Naive thymus-derived CD8-positive, alpha-beta T cell (primary cell): ENCODE measurements at places on chromosomes 2 and 18.
A peak's percentile ranks its signal among the peaks of the same experiment; 100 is the strongest.

GRCh38 chr2:19496646-19497045 is 138.2 kb upstream of the OSR1 start:
- no peak for DNase-seq

DNA sequence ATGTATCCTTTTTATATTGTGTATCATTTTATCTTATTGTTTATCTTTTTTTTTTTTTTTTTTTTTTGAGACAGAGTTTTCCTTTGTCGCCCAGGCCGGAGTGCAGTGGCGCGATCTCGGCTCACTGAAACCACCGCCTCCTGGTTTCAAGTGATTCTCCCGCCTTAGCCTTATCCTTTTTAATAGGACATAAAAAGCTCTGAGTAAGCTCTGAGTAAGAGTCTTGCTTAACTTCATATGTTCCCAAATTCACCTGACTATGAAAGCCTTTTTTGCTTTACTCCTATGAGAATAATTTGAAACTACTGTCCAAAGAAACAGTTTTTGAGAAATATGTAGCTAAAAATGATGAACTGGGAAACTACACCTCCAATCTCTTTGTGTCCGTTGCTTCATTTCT is 525.5 kb downstream of the IRS1 start:
- no peak for DNase-seq

DNA sequence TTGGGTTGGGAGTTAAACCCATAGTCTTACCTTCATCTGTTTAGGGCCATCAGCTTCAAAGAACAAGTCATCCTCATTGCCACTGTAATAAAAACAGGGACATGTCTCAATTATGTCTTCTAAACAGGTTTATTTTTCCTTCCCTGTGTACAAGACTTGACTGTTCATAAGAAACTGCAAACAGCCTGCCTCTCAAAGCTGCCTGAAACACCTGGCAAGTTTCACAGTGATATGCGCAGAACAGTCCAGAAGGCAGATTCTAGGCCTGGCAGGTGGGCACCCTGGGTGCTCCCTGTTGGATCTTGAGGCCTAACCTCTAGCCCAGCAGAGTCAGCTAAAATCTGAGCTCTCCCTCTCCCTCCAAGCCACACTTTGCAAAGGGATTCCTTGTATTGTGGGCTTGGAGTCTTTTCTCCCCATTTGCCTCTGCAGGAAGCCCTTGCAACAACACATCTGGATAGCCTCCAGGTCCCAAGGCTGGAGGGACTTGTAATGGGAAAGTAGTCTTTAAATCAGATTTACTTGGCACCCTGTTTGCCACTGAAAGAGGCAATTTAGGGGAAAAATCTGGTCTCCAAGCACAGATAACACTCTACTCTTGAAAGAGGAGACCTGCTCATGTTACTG is 930 bp downstream of the IL1B start:
- no peak for DNase-seq

DNA sequence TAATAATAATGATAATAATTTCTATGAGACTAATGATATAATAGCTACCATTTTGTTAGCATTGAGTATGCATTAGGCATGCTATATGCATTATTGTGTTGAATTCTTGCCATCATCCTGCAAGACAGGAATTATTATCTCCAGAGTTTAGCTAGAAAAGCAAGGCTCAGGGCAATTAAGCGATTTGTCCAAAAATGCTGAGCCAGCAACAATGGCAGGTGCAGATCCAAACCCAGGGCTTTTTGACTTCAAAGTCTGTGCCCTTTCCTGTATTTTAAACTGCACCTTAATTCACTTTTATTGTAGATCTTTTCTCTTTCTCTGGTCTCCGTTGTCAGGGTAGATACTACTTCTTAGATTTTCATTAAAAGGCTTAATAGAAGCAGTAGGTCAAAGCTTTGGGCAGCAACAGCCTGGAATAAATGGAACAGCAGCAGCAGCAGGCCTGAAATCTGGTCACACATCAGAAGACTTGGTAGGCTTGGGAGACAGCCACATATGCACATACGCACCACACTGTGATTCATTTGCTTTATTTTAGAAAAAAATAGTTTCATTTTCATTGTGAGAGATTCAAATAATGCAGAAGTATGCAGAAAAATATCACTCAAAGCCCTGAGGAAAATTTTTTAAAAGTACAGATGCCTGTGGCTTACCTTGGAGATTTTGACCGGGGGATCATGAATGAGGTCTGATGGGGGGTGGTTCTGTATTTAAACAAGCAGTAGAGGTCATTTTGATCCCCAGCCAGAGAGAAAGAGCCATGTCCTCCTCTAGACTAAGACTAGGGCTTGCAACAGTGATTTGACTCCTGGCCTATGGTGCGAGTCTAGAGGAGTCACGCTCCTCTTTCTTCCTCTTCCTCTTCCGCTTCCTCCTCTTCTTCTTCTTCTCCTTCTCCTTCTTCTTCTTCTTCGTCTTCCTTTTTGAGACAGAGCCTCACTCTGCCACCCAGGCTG is 455.7 kb downstream of the TSN start:
- no peak for DNase-seq

GRCh38 chr2:231922311-231923009 is 3.7 kb downstream of the NPPC start:
- DNase-seq = no peak

DNA sequence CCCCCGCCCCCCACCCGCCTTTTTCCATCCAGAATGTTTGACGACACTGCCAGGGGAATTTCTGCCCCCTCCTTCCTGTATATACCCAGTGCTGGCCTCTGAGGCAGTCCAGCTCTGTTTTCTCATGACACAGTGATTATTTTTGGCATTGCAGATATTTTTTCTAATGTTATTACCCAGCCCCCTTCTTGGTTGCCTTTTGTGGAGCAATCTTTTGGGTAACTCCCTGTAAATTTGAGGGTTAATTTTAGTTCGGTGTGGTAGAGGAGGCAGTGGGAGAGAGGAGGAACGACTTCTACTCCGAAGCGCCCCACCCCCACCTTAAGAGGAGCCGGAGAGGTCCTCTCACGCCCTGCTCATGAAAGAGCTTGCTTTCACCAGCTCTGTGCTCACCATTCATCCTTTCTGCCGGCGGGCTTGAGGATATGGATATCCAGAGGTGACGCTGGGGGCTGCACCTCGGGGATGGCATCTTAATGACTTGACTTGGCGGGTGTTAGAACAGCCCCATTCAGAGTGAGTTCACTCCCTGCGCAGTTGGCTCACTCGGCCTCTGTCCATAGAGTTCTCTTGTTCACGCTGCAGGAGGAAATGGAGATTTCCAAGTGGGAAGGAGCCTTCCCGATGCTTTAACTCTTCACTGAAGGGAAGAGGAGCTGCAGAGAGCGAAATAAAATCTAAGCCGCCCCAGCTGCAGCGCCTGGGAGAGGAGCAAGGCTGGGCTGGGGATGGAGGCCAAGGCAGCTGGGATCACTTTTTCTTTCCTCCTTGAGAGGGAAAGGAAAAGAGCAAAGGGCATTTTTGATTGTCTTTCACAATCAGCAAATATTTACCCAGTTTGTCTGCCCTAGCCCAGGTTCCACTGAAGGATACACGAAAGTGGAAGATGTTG is 38.4 kb downstream of the EPAS1 start:
- DNase-seq = no peak

GRCh38 chr18:32698153-32698552 is 74.7 kb downstream of the KLHL14 start:
- no peak for DNase-seq

DNA sequence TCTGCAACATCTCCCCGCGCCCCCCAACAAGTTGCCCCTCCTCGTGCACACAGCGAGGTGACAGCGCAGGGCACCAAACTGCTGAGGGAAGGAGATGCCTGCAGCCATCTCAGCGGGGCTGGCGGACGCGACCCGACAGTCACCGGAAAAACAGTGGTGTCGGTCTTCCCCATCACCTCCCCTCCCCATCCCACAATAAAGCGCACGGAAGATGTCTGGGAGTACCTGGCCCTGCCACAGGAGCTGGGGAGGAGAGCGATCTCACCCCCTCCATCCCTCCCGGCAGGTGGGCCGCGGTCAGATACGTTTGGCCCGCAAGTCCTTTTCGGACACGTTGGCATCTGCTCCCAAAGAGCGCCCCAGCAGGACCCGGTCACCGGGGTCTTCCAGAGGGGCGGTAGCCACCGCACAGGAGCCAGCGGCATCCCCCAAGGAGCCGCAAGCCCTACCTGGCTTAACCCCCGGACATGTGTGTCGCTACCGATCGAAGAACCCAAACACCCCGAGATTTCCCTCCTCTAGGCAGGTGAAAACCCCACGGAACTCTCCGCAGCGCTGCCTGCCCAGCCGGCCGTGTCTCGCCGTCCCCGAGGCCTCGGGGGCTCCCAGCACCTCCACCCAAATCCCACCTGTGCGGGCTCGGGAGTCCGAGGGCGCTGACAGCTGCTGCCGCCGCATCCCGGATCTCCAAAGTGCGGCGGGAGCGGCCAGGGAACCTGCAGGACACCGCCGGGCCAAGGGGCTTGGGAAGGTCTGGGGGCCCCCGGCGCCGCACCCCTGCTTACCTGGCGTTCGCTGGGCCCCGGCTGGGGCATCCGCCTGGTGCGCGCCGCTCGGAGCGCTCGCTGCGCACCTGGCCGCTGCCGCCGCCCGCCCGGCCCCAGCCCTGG is 657 bp downstream of the ATP8B1 start:
- no peak for DNase-seq

DNA sequence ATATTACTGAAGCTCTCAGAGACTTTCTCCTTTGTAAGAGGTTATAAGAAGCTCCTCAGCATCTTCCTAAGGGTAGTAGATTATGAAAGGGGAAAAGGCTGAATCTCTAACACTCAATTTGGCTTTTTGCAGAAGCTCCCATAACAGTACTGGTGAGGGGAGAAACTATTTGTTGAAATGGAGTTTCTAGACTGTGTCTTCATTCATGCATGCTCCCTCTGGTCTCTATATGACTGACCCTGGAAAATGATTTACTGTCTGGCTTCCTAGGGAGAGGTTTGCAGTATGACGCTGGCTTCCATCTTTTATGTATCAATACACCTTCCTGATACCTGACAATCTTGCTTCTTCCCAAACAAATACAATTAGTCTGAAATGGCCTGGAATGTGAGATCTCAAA is 63.9 kb downstream of the LDAH start:
- DNase-seq = no peak

DNA sequence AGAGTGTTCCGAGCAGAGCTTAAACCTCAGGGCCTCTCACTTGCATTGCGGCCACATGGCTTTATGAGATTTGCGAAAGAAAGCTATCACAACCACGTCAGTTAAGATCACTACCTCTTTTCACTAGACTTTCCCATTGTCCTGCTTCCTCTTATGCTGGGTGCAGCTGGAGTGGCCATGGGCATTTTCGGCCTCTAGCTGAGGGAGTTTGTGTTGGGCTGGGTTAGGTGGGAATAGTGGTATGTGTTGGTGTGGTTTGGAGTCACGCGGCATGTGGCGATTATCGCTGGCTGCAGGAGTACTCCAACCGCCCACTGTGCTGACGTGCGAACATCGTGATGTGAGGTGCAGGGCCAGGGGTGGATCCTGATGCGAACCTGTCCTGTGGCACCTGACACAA is 27.1 kb downstream of the RALB start:
- DNase-seq = no peak

DNA sequence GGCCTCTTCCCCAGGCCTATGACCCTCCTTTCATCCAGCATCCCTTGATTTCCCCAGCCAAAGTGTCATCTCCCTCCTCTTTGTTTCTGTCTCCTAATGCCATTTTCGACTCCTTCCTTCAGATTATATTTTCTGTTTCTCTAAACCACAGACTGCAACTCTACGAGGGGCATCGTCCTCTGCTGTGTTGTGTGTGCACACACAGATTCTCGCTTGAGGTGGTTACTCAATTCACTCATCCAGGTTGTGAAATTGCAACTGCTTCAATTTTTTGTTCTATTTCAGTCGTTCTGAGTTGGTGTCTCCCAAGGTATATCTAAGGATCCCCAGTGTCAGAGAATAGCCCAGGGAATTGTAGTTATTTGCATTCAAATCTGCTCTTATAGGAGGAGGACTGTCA is 113.5 kb upstream of the NDUFV2 start:
- no peak for DNase-seq

- no peak for DNase-seq
Observed at GRCh38 chr2:140597836-140598235, 1533.0 kb downstream of the LRP1B start.

GRCh38 chr2:112583497-112584133 is 794 bp upstream of the CHCHD5 start:
- DNase-seq = peak; percentile 13

- DNase-seq = no peak
Observed at GRCh38 chr2:101327863-101328394, 19.4 kb upstream of the RNF149 start.

GRCh38 chr2:231527091-231527395 is 3.2 kb downstream of the NMUR1 start:
- no peak for DNase-seq

- DNase-seq = no peak
Observed at GRCh38 chr2:62362561-62362960, 143.4 kb downstream of the TMEM17 start.

DNA sequence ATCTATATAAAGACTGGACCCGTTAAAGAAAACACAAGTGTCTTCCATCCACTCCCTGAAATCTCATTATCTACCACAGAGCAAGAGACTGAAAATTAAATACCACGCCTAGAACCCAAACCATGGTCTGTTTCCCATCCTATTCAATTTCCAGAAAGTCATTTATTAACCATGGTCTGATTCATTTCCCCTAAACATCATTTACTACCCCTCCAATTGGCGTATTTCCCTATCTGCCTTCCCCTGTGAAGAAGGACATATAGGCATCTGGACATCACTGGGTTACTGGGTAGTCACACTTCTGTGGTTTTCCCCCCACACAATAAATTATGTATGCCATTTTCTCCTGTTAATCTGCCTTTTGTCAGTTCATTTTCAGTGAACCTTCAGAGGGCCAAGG is 30.8 kb downstream of the CCDC93 start:
- no peak for DNase-seq

DNA sequence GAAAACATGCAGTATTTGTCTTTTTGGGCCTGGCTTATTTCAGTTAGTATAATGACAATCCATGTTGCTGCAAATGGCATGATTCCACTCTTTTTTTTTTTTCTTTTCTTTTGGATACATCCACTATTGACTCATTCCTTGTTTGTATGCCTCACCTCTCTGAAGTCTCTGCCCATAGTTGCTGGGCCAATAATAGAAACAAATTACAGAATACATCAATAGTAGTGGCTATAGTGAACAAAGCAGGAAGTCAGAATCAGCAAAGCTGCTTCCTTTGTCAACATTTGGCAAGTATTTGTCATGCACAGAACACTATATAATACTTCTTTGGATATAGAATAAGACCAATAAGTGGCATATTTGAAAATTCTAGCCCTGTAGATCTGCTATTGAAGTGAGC is 609.7 kb downstream of the STK39 start:
- DNase-seq = no peak

- DNase-seq = no peak
Observed at GRCh38 chr2:7407001-7407400, 489.8 kb downstream of the RNF144A start.

GRCh38 chr2:214217599-214217998 is 193.3 kb upstream of the VWC2L start:
- DNase-seq = no peak

DNA sequence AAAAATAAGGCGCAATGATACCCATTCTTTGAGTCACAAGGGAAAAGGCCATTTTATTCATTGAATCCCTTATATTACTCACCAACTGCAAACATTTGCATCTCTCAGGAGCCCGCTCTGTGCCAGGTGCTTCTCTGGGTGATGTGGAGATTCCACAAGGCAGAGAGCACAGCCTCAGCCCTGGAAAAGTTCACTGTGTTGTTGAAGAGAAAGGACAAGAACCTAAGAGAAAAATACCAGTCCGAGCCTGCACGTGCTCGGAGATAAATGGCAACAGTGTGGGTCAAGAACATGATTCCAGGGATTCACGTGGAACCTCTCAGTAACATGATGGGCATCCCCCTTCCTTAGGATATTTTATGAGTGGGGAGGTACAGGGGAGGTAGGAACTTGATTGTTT is 11.8 kb downstream of the GNAL start:
- DNase-seq = no peak

- peak; percentile 43 for DNase-seq
Observed at GRCh38 chr2:31170071-31170698, 31.9 kb upstream of the GALNT14 start.
